Esophagus squamous epithelium (tissue), 5 donors: ENCODE measurements at places on chromosomes 1 and 21.

- DNase-seq: no peak
Measured at GRCh38 chr1:80607064-80607463, 1193.7 kb upstream of the ADGRL2 start.

DNA sequence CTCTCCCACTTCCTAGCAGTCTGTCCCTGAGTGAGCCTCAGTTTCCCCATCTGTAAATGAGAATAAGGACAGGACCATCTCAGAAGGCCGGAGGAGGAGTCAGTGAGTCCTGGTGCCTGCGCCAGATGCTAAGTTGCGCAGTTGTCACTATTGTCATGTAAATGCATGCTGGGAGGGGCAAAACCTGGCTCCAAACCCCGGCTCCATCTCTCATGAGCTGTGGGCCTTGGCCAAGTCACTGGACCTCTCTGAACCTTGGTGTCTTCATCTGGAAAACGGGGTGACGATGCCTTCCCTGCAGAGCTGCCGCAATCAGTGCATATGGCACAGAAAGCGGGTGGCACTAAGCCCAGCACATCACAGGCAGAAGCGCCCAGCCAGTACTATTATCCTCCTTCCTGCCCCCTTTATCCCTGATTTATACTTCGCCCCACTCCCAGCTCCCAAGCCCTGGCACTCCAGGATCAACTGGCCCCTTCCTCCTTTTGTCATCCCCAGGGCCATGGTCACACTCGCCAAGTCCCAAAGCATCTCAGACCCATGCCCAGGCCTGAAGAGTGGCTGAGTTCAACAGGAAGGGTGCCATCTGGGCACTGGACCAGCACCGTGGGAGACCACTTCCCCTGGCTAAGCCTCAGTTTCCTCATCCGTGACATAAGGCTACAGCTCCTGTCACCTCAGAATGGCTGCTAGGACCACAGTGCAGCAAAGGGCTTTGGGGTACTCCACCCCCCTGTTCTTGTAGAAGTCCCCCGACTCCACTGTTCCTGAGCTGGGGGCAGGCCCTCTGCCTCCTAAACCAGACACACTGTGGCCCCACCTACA, 4.3 kb upstream of the PLEKHG5 start:
- DNase-seq: no peak

DNA sequence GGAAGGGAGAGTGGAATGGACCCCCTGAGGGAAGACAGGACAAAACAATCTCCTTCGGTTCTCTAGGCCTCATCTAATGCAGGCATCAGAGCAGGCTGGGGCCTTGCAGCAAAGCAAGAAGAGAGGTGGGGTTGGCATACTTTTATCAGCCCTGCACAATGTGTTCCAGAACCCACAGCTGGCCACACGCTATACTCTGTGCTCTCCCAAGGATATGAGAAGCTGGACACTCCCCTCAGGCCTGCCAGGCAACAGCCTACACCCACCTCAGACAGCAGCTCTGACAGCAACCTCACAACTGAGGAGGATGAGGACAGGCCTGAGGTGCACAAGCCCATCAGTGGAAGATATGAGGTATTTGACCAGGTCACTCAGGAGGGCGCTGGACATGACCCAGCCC, 27.3 kb downstream of the LY9 start:
- no peak for DNase-seq

- DNase-seq: no peak
Measured at GRCh38 chr1:6438047-6438525, 13.5 kb downstream of the ESPN start.

- no peak for DNase-seq
Measured at GRCh38 chr1:67137307-67137753, 2.6 kb upstream of the C1orf141 start.

DNA sequence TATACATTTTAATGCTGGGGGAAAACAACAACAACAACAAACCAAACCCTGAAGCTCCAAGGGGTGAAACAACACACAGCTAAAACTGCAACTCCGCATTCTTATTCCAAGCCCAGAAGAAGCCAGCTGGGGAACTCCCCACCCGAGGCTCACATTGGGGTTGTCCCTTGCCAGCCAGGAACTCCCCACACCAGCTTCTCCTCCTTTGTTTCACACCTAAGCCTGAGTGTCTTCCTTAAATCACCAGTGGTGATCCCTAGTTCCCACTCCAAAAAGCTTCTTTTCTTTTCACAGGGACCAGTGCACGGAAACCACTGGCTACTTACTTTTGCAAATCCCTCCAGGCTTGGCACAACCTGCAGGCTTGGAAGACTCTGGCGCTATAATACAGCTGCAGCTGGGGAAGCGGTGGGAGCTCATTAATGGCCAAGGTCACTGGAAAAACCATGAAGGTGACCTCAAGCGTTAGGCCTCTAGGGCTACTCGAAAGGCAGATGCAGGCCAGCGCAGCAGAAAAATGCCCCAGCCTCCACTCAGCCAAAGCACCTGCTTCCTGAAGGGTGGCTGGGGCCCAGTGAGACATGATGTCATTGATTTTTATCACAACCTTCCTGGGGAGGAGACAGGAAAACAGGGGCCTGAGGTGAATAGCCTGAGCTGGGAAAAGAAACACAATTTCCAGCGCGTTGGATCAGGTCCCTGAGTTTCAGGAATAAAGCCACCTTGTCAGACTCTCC, 40.1 kb downstream of the TLR5 start:
- DNase-seq: no peak

- DNase-seq: no peak
Measured at GRCh38 chr1:227559926-227560325, 3.4 kb upstream of the ZNF678 start.

- no peak for DNase-seq
Measured at GRCh38 chr1:21051177-21051825, 125.4 kb downstream of the EIF4G3 start.
